ENCODE measurements at places on chromosomes 12 and 14.

DNA sequence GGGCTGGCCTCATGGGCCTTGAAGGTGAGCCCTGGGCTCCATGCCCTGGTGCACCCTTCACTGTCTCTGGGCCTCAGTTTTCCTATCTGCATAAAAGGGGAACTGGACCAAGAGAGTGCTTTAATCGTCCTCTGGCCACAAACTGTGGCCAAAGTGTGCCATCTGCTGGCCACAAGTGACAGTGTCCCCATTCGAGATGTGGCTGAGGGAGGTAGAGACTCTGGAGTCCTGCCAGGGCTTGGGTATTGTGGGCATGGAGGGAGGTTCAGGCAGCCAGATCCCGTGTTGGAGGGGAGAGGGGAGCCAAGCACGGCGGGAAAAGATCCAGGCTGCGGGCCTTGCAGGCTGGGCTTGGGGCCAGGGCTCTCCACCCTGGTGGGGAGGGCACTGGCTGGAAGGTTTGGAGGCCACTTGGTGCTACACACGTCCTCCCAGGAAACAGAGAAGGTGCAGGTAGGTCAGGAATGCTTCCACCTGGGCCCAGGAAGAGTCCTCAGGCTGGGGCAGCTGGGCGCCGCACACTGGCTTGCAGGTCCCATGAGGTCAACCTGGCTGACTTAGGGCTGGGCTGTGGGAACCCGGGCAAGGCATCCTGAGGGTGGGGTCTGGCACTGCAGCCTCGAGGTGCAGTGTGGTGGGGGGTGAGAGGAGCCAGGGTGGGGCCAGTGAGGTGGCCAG lies 7.3 kb upstream of the KIF26A start:
- no peak for DNase-seq

DNA sequence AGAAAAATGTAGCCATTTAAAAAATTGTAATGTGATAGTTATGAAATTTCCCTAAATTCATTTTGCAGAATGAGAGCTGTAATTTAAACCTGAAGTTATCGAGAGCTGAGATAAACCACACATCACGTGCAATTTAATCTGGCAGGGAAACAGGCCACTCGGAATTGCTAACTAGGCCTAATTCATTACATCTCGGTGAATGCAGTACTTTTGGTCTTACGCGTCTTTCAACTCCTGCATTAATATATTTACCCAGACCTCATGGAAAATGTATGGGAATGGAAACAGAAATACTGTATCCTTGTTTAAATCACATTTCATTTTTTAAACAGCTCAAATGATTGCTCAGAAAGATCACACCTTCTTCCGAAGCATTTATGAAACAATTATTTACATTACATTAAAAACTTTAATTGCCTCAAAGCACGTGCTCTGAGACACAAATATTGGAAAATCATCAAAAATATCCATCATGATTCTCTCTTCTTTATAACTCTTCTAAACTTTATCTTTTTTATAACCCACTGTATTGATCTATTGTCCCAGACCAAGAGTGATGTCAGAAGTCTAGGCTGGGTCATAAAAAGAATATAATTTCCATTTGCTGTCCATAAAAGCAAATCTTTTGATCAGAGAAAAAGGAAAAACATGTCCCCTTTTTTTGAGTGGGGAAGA lies 111.7 kb upstream of the MYL2 start:
- DNase-seq, result no peak

GRCh38 chr12:104756901-104757300 lies 201.2 kb downstream of the SLC41A2 start:
- no peak for DNase-seq

- no peak for DNase-seq
These were observed 6.9 kb downstream of the GALNT9 start for GRCh38 chr12:132322206-132323132.

DNA sequence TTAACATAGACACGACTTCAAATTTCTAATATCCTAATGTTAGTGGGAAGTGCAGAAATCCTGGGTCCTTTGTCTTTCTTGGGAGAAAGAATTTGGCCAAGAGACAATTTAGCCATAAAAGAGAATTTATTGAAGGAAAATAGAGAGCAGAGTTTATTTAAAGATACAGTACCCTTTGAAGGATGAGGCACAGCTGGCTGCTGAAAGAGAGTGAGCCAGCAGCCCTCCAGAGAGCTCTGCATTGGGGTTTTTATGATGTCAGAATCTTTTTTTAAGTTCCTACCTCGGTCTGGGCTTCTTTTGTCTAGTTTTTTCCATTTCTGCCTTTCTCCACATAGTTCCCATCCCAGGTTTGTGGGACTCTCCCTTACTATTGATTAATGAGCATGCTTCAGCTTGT lies 37.5 kb downstream of the CCER1 start:
- no peak for DNase-seq

GRCh38 chr12:89892436-89892835 lies 183.8 kb upstream of the ATP2B1 start:
- DNase-seq, result no peak

- no peak for DNase-seq
These were observed 8.2 kb downstream of the ACTR6 start for GRCh38 chr12:100208834-100209233.

DNA sequence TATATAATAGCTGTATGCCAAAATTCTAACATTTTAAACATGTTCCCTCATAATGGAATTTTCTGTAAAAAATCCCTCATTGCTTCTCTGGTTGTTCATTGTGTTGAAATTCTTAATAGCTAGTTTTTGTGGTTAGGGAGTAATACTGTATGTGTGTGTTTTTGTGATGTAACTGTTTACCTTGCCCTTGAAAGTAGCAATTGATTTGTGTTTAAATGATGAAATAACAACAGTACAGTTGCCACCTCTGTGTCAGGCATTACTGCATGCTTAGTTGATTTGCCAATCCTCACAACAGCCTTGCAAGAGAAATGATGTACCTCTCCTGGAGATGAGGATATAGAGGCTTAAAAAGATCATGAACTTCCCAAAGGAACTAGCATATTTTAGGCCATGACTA lies 94.9 kb downstream of the DAAM1 start:
- no peak for DNase-seq

GRCh38 chr12:118033323-118033722 lies 16.8 kb downstream of the RFC5 start:
- no peak for DNase-seq

DNA sequence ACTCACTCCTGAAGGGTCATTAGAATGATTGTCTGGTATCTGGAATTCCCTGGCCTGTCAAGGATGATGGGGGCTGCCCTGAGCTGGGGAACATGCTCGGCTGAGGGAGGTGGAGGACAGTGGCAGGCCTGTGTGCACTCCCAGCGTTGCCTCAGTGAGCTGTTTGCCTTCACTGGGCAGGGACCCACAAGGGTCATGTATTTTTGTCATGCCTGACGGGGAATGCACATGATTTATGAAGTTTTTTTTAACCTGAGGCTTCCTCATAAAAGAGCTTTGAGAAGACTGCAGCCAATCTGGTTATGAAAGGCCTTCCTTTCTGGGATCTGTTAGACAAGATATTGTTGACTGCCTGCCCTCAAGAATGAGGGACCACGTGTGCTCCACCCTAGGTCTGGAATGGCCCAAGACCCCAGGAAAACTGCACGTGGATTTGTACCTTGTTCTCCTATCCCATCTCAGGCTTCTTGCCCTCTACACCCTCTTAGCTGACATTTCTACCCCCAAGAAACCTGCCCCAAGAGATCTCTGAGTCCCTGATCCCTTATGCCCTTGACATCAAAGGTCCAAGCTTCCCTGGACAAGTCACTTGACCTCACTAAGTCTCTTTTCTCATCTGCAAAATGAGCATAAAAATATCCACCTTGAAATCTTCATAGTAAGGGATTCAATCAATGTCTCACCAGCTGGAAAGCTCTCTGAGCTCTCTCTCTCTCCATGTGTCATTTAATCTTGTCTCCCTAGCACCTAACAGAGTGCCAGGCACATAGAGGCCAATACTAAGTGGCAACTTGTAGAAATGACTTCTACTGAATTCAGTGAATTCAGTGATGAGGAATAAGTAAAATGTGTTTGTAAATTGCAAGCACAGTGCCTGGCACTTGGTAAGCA lies 24.5 kb upstream of the COL2A1 start:
- no peak for DNase-seq

DNA sequence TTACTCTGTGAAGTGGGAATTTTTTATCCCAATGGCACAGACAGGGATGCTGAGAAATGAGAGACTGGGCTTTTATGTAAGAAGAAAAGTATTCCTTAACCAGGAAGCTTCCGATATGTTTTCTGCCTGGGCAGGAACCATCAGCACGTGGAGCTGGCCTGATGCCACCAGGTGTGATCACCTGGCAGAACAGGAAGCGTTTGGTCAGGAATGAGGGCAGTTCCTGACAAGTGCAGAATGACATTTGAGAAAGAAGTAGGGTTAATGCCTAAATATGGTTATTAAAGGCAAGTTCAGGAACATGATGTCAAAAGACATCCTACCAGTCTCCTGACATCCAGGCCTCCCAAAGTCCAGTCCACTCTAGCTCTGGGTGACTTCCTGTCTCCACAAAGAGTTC lies 210.3 kb downstream of the NUAK1 start:
- no peak for DNase-seq

DNA sequence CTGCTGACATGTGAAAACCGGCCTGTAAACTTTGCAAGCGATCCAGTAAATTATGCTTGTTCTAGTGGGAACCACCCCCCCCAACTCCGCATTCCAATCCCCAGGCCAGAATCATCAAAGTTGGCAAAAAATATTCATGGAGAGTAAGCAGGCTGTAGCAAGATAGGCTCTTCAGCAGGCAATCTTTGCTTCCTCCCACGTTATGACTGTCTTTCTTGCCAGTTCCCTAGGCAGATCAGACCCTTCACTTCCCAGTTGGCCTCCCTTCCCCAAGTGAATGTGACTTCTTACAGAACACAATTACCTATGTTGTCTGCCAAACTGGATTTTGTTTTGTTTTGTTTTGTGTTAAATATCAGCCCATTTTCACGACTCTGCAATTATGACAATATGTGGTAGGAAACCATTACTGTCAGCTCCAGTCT lies 1.2 kb upstream of the PTGER2 start:
- DNase-seq, result no peak

- DNase-seq, result no peak
These were observed 48.6 kb upstream of the CATSPERB start for GRCh38 chr14:91780452-91780851.

- DNase-seq, result no peak
These were observed 21.3 kb upstream of the SUPT16H start for GRCh38 chr14:21405097-21405496.

- no peak for DNase-seq
These were observed 733 bp upstream of the P3H3 start for GRCh38 chr12:6827437-6827911.

DNA sequence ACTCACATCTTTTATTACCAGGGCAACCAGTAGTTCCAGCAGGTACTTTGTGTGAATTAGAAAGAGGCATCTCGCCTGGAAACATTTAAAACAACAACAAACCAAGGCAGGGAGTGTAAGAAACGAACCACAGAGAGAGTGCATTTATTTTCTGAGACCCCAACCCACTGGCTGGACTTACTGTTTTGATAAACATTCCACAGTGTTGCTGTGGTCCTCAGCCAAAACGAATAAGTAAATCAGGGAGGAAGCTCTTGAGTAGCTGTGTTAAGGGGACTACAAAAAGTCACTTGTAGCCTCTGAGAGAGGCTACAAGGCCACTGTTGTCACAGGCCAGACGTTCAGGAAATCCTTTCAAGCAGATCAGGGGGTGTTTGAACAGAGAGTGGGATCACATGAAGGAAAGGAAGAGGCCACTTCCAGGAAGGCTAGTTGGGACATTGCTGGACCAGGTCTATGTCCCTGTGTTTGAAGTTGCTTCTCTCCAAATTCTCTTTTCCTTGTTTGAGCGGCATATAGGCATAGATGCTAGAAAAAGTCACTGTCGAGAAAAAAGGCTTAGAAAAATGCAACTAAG lies 33.8 kb downstream of the DMAC2L start:
- DNase-seq, result no peak

GRCh38 chr12:132520421-132521199 lies 30.7 kb downstream of the FBRSL1 start:
- no peak for DNase-seq

- no peak for DNase-seq
These were observed 27.3 kb downstream of the PTPRB start for GRCh38 chr12:70609739-70610491.

All from GM19239 (cell line).